ENCODE measurements at places on chromosomes 4 and X.

DNA sequence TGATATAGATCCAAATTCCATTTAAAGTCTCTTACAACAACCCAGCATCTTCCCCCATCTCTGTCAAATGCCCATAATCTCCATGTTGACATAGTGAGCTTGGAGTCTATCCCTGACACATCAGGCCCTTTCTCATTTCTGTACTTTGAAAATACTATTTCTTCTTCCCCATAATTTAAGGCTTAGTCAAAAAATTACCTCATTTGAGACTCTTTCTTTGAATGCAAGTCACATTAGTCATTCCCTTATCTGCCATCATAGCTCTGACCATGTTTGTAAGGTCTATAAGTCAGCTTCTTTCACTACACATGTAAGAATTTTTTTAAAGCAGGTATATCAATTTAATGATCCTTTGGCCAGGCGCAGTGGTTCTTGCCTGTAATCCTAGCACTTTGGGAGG lies 99.9 kb downstream of the DDX60 start:
- DNase-seq, result no peak

DNA sequence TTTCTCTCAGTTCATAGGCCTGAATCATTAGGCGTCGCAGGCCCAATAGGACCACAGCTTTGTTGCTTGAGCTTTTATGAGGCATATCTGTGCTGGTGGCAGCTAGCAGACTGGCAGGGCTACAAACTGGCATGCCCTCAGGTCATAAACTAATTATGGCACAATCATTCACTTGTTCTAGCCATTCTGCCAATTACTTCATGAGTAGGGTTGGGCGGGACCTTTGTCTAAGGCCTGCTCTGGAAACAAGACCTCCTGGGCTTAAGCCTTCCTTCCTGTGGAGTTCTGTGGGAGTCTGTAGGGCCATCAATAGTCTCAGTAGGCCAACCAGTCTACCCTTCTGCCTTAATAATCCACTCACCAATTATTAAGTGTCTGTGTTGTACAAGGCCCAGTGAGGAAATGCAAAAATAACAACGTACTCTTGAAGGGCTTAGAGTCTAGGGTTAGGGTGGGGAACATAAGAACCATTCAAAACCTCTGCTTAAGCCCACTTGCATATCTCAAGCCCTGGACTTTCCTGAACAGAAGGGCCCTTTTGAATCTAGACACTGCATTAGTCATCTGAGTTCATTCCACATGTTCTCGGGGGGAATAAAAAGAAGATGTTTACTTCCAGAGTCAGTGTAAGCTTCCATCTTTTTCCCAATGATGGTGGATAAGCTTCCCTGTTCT lies 44.5 kb downstream of the SHROOM4 start:
- DNase-seq, result no peak

GRCh38 chr4:55509266-55509665 lies 37.4 kb downstream of the CLOCK start:
- no peak for DNase-seq

- no peak for DNase-seq
Measured at GRCh38 chrX:137858106-137858505, 292.2 kb downstream of the ZIC3 start.

DNA sequence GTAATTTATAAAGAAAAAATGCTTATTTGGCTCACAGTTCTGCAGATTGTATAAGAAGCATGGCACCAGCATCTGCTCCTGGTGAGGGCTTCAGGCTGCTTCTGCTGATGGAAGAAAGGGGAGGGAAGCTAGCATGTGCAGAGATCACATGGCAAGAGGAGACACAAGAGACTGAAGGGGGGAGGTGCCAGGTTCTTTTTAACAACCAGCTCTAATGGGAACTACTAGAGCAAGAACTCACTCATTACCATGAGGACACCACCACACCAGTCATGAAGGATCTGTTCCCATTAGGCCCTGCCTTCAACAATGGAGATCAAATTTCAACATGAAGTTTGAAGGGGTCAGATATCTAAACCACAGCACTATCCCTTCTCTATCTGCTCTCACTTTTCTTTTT lies 9.4 kb upstream of the COPS4 start:
- DNase-seq, result no peak

GRCh38 chr4:30753316-30753715 lies 33.1 kb downstream of the PCDH7 start:
- DNase-seq, result no peak

DNA sequence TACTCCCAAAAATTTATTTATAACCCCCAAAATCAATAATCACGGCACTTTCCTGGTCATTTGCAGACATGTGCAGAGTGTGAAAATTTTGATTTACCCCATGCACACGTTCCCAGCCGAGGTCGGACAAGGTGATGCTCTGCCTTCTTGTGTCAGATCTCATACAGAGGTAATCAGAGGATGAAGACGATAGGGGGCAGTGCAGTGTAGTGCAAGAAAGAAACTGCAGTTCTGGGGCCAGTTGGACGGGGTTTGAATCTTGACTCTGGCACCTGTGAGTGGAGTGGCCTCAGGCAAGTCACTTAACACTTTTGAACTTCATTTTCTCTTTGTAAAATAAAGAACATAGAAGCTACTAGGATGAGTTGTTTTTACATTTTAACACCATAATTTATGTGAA lies 88.4 kb downstream of the FRMPD3 start:
- peak; percentile 4 for DNase-seq

- no peak for DNase-seq
Measured at GRCh38 chrX:111308039-111308438, 37.8 kb upstream of the CAPN6 start.

GRCh38 chr4:74016068-74016467 lies 17.6 kb upstream of the CXCL5 start:
- no peak for DNase-seq

DNA sequence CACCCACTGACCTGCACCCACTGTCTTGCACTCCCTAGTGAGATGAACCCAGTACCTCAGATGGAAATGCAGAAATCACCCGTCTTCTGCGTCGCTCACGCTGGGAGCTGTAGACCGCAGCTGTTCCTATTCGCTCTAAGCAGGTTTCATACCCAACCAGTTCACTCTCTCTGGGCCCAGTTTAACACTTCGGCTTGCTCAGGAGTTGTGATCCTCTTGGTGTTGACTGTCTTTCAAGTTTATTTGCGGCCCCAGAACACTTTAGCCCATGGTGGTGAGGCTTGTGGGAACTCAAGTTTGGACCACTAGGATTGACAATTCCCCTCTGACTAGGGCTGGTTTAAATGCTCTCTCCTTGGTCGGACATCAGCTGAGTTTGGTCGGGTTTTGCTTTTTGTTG lies 147.0 kb downstream of the DACH2 start:
- DNase-seq, result no peak

DNA sequence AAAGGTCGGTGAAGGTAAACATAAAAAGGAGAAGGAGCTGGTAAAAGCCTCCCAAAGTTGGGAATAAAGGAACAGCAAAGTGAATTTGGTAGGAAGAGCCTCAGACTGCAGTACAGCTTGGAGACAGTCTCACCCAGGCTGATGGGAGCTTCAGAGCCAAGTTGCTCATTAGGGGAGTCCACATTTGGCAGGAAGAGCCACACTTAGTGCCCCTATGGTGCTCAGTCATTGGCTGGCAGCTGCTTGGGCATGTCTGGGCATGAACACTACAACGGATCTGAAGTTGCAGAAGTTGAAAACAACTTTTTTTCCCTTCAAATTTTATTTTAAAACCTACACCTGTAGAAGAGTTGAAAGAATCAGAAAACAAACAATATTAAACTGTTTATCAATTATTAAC lies 2497.3 kb downstream of the ARAP2 start:
- DNase-seq, result no peak

DNA sequence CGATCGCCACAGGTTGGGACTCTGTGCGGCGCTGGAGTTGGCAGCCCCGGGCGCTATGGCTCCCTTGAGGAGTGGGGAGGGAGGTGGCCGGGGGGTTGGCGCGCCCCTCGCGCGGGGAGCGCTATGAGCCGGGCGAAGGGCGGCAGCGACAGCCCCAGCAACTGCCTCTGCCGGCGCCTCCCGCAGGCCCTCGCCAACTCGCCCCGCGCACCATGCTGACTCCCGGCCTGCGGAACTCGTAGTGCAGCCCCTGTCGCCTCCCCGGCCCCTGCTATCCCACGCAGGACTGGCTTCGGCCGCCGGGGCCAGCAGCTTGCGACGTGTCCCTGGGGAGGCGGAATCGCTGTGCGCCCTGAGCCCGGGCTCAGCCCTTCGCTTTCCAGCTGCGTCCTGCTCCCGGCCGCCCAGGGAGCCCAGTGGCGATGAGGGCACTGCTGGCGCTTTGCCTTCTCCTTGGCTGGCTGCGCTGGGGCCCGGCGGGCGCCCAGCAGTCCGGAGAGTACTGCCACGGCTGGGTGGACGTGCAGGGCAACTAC lies 415 bp downstream of the SHISA3 start:
- no peak for DNase-seq

DNA sequence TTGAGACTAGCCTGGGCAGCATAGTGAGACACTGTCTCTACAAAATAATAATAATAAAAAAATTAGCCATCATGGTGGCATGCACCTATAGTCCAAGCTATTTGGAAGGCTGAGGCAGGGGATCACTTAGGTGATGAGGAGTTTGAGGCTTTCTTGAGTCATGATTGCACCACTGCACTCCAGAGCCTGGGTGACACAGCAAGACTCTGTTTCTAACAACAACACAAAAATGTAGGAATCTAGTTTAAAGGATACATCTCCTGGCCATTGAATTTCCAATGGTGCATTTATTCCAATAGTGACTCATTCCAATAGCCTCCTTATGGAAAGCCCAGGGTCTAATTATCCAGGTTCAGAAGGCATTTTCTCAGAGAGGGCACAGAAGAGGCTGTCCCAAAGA lies 21.9 kb upstream of the HERC6 start:
- DNase-seq, result no peak

GRCh38 chr4:74734995-74735394 lies 59.3 kb downstream of the BTC start:
- no peak for DNase-seq
